ENCODE measurements at places on chromosomes 12 and 14.

DNA sequence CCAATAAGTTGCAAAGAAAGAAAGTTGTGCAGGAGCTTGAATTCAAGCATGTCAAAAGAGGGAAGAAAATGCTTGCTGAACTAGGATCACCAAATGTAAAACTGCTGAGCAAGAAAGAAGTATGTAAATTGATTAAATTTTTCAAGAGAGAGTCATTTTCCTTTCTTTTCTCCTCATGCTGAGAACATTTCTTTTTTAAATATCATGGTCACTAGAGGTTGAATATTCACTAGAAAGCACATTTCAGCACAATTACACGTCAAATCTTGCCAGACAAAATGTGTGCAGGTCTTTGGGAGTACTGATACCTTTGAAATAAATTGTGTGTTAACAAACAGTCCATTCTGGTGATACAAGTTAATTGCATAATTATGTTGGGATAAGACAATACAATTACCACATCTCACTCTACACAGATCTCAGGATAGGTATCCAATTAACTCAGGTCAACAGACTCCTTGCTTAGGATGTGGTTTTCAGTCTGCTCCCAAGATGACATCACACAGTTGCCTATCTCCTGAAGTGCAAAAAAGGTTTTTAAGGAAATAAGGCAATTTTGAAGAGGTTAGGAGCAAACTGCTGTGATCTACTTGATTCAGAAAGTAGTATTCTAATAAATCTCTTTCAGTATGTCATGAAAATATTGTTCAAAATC is 862.2 kb downstream of the RPS29 start:
- DNase-seq = no peak

DNA sequence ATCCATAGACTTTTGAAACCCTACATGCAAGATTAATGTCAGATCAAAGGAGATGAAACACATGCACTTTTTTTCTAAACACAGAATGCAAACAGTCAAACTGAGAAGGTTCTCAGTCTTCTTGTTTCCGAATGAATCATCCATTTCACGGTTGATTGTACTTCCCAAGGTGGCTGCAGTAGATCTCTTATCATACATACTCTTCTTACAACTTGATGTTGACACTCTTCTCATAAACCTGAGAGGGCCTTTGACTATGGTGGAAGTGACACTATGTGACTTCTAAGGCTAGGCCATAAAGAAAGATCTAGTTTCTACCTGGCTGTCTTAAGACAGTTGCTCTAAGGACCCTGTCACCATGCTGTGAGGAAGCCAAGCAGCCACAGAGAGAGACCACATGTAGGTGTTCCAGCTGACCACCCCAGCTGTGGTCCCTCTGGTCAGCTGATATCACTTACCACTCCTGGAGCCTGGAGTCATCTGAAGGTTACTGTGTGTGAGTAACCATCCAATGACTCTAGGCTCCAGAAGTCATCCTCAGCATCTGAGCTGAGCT is 67.2 kb upstream of the HMGA2 start:
- DNase-seq = no peak

GRCh38 chr14:99189201-99189801 is 82.7 kb downstream of the BCL11B start:
- peak; percentile 58 for DNase-seq

DNA sequence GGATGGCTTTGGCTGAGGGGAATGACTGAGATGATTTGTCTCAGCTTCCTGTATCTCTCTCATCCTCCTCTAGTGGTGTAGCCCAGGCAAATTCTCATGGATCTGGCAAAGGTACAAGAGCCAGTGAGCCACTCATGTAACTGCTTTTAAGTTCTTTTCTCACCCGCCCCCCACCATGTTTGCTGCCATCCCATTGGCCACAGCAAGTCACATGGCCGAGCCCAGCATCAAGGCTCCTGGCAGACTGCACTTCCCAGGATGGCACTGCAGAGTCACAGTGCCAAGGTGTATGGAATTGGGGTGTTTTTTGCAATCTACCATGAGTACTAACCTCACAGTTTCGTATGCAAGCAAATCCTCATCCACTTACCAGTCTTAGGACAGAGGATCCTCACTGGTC is 50.9 kb downstream of the CHST11 start:
- no peak for DNase-seq

DNA sequence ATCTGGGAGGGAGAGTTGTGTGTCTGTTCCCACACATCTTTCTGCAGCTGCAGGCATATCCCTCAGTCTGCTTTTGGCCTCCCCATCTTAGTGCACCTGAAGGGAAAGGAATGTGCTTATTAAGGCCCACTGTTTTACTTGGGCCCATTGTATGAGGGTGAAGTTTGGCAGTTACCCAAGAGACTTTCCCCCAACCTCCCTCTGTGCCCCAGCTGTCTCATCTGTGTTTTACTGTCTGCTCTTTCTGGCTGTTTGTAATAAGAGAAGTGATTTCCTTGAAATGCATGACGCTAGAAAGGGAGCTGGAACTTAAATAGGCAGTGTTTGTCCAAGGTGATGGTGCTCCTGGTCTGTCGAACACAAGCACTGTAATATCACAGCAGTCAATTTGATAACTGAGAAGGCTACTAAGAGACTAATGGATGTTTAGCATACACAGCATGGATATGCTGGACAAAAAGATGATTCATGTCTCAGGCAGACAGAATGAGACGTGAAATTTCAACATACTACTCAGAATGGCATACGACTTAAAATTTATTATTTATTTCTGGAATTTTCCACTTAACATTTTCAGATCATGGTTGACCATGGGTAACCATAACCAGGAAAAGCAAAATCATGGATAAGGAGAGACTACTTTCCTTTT is 43.6 kb downstream of the FSCB start:
- DNase-seq = no peak
